Activated gamma-delta T cell treated with Interleukin-2 at 50 U/mL for 16 hours (primary cell): ENCODE measurements at places on chromosomes 11 and 22.

DNA sequence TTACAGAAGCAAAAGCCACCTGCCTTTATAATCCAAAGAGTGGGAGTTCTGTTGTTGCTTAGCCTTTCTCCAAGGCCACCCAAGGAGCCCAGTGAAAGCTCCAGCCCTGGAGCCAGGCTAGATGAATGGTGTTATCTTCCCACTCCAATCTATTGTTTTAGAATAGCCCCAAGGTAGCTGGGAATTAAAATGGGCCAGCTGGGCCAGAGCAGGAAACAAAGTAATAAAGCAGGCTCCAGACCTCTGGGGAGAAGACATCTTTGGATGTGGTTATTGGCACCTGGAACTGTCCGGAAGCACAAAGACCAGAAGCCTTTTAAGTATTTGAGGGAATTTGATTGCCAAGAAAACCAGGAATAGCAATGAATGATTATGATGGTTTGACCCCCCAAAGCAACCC is 8.8 kb downstream of the C11orf96 start:
- DNase-seq: no peak

DNA sequence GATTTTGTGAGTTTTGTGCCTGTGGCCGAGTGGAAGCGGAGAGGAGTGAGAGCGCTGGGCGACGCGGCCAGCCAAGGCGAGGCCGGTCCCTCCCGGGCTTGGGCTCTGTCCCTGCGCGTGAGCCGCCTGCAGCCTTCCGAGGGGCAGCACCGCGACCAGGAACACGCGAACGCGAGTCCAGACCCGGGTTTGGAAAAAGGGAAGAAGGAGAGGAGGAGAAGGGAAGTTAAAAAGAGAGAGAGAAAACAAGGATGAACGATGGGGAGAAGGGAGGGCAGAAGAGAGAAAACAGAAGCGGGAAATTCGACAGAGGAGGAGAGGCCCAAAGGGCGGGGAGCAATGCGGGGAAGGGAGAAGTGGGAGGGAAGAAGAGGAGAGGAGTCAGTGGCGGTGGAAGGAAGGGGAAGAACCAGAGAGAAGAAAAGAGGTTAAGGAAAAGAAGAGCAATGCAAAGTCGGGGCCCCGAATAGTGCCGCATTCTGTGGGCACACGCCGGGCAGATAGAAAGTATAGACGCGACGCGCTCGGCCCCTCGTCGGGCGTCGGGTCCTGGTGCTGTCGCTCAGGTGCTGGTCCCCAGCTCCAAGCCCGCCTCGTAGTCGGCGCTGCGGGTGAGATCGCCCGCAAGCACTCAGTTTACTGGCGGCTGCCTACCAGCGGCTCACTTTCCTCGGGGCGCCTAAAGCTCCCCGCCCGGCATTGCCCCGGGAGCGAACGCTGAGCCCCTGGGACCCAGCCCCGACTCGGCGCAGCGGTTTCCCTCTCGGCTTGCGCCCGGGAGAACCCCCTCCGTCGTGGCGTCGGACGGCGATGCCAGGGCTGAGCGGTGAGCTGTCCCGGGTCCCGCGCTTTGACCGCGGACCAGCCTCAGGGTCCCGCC is 2.8 kb upstream of the BARX2 start:
- no peak for DNase-seq

DNA sequence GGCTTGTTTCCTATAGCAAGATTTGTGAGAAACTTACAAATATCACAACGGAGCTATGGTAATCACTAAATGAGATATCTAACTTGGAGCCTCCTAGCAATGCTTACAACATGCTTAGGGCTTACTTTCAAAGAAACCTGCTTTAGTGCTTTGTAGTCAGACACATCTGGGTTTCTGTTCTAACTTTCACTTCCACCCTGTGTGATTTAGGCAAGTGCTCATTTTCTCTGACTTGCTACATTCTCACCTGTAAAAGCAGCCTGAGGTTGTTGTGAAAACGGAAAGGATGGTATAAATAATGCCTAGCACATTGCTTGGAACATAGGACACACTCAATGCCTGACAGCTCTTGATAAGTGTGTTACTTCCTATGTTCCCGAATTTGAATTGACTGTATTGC is 45.6 kb downstream of the LRRC4C start:
- DNase-seq: no peak

GRCh38 chr11:119975561-119976152 is 162.3 kb downstream of the TRIM29 start:
- no peak for DNase-seq

DNA sequence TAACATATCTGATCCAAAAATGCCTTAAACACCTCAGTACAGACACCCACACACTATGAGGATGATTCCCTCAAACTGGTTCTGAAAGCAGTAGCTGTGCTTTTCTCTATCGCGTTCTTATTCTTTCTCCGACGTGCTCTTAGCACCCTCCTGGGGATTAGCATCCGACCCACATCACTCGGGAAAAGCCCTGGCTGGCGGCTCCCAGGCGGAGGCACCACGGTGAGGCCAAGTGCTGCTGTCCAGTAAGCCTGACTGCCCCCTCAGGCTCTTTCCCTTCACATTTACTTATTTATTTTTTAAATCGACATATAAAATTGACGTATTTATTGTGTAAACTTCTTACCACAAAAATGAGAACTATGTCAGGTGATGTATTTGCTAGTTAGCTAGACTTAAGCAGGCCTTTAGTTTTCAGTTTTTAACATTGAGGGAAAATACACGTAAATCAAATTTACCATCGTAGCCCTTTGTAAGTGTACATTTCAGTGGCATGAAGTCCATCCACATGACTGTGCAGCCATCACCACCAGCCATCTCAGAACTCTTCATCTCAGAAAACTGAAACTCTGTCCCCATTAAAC is 19.2 kb downstream of the TBX1 start:
- DNase-seq: no peak

GRCh38 chr11:134819041-134819440 is 407.0 kb upstream of the B3GAT1 start:
- no peak for DNase-seq

DNA sequence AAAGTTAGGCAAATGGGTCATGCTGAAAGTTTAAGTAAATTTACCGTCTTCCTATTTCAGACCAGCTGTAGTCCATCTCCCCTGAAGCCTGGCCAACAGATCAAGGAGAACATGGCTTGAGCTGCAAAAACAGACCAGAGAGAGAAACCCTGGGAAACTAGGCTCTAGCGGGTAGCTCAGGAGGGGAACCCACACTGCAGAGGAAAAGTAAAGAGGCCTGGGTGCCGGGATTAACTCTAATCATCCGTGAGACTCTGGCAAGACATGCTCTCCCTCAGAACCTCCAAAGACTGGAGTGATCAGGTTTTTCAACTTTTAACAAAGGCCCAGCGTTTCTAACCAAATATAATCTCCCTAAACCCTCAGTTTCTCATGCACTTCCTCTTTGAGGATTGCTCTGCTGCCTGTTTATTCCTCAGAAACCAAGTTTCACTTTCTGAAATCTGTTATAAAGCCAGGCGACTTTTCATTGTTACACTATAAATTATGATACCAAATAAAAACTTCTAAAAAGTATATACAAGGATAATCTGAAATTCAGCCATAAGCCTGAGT is 67.5 kb downstream of the GAB2 start:
- no peak for DNase-seq

DNA sequence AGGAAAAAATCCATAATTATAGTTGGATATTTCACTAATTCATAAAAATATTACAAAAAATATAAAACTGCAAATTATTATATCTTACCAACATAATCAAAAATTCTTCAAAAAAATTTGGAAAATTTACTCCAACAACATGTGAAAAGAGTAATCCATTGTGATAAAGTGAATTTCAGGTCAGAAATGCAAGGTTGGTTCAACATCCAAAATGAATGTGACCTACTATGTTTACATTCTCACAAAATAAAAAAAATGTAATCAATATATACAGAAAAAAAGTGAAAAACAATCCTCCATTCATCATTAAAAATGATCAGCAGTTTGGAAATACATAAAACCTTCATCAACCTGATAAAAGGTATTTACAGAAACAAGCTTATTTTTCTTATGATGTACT is 1252.2 kb downstream of the JRKL start:
- DNase-seq: no peak

- DNase-seq: no peak
Measured at GRCh38 chr22:16838073-16838472, 12.9 kb upstream of the XKR3 start.

DNA sequence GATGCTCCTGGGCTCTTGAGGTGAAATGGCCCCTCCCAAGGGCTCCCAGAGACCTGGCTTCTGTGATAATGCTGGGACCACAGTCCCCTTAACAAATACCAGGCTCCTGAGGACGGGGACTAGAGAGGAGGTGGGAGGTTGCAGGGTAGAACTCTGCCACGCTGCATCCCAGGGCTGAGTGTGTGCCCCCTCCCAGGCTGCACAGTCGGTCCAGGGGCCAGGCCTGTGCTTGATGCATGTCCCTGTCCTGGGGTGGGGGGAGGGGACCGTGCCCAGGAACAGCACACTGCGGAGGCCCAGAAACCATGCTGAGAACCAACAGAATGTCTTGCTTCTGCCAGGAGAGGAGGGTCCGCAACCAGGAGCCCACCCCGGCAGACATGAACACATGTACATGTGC is 9.3 kb downstream of the CSF2RB start:
- DNase-seq: no peak

GRCh38 chr11:133793271-133794035 is 51.9 kb downstream of the SPATA19 start:
- no peak for DNase-seq

DNA sequence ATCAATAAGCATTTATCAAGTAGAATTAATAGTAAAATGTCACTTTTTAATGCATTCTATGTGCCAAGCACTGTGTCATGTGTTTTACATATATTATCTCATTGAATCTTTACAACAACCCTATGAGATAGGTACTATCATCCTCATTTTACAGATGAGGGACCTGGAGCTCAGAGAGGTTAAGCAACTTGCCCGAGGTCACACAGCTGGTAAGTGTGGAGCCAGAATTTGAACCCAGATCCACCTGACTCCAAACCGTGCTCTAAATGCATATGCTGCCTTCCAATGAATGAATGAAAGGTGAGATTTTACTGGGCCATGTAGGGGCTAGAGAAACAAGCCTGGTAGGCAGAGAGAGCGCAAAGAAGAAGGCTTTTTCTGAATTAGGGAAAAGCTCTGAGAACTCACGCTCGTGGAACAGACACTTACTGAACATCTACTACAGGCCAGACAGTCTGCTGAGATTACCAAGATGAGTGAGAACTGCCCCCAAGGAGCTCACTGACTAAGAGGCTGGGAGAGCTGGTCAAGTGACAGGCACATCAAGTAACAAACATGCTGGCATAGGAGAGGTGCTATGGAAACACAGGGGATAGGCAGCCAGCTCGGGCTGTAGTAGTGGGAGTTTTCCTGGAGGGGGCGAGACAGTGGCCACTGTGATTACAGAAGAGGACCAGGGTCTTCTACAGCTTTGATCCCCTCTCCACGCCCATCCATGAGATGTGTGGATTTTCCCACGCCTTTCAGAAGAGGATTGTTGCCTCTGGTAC is 4.4 kb downstream of the ABCG4 start:
- DNase-seq: no peak

- no peak for DNase-seq
Measured at GRCh38 chr11:85831050-85831449, 20.1 kb upstream of the SYTL2 start.

DNA sequence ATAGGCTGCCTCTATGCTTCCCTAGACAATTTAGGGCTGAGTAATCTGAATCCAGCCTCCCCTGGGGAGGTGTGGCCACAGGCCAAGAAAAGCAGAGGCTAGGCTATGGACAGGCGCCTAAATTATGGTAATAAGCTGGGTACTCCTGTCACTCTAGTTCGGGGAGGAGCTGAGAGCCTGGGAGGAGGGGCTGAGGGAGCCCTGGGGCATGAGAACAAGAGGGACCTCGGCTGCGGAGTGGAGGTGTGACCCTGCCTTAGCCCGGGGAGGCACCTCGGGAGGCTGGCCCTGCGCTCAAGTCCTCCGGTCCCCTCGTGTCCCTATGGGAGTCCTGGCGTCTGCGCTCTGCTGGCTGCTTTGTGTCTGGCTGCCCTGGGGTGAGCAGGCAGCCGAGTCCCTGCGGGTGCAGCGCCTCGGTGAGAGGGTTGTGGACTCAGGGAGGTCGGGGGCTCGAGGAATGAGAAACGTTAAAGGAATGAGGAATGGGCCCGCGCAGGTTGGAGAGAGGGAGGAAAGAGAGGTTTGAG is at the start of gene OTOG:
TSS of gene OTOG (plus strand) at position 209 of the 527 bp plus-strand sequence. CDS start at position 323, 114 bp downstream.
- no peak for DNase-seq

DNA sequence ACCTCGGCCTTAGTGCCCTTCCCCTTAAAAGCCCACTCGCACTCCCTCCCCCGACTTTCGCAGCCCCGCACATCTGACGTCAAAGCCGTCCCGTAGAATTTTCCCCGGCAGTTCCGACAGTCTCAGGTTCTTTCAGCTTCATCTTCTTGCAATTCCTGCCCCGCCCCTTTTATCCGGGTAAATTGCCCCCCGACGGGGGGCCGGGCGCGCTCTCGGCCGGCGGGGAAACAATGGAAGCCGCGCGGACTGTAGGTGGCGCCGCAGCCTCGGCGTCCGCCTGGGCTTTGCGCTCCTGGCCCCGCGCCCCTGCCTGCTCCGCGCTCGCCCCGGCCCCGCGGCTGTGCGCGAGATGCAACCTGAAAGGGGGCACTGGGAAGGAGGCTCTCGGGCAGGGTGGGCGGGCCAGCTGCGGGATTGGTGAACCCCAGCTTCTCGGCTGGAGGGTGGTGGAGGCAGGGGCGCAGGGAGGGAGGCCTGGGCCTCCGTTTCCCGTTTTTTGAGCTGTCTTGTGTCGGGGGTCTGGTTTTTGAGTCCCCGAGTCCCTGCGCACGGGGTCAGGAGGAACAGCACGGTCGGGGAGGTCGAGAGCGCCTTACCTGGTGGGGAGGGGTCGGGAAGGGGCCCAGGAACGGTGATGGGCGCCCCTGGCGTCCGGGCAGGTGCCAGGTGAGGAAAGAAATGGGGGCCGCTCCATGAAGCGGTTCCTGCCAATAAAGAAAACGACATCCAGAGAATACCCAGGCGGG is 859 bp upstream of the FGF19 start:
- DNase-seq: no peak

- DNase-seq: no peak
Measured at GRCh38 chr11:60748821-60749220, 7.8 kb upstream of the MS4A15 start.

- DNase-seq: no peak
Measured at GRCh38 chr11:69470793-69471728, 10.4 kb upstream of the LINC01488 start.

- DNase-seq: no peak
Measured at GRCh38 chr22:20427945-20428417, 9.6 kb downstream of the SCARF2 start.

GRCh38 chr11:128521682-128522054 is 65.7 kb downstream of the ETS1 start:
- DNase-seq: no peak

DNA sequence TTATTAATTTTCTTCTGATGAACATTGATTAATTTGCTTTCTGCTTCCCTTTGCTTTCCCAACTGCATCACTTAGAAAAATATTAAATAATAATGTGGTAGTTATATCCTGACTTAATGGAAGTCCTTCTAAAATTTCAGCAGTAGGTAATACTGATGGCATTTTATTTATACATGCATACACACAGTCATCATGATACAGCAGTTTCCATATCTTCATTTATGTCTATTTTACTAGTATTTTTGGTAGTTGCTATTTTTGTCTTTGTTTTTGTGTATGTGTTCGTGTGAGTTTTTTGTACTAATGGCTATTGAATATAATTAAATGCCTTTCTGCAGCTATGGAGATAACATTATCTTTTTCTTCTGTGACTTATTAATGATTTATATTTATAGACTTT is 484.7 kb upstream of the CNTN5 start:
- DNase-seq: no peak

GRCh38 chr11:3046190-3046589 is 11.0 kb downstream of the CARS1 start:
- no peak for DNase-seq

- peak; percentile 17 for DNase-seq
Measured at GRCh38 chr11:67053896-67054329, 2.7 kb upstream of the RHOD start.

GRCh38 chr11:22471385-22471784 is 133.2 kb downstream of the SLC17A6 start:
- DNase-seq: no peak
